NCI-H82 (cell line): ENCODE measurements at places on chromosomes 13 and 19.

GRCh38 chr19:38057959-38058690 is 151.1 kb downstream of the SIPA1L3 start:
- peak; percentile 96 for DNase-seq

DNA sequence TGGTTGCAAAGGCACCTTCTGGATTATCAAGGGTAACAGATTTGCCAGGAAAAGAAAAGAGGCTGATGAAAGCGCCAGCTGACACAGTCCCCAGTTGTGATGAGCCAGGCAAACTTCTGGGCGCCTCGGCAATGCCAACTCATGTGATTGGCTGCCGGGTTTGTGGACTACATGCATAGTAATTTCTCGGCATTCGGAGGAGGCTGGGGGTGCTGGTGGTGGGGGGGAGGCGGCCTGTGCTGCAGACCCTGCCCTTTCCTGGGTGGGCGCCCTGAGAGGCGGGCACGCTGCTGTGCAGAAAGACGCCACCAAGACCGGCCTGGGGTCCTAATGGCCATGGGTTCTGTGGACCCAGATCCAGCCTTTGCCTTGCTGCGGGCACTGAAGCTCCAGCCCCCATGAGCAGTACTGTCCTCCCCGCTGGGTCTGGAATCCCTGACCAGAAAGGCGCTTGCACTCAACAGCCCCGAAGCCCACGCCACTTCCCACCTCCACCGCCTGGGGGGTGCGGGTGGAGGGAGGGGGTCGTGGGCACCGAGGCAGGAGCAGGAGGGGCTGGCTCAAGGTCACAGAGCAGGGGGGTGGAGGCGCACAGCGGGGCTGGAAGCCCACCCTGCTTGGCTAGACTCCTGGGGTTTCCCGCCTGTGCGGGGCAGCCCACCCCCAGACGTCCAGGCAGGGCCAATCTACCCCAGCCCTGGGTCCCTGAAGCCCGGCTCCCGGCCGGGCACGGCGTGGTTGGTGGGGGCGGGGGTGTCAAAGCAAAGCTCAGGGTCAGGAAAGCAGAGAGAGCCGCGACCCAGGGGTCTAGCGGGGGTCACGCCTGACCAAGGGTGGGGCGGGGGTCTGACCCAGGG is 1.0 kb downstream of the DIRAS1 start:
- no peak for DNase-seq

DNA sequence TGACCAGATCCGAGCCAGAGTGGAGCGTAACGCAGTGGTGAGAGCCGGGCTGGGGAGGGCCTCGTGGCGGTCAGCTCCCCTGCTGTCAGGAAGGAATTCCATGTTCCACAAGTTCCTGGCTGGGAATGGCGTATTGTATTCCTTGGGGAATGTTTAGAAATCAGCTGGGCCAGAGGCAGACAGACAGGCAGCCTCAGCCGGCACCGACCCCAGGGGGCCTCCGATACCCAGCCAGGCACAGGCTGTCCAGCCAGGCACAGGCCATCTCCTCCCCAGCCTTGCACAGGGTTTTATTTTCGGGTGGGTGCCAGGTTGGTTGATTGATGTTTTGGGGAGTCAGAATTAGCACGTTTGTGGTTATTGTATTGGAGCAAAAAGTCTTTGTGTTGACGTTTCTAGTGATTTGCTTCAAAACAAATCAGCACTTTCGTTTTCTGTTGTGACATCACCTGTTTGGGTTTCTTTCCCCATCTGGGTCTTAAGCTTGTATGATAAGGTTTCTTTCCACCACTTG is 126.6 kb upstream of the MCF2L start:
- no peak for DNase-seq

DNA sequence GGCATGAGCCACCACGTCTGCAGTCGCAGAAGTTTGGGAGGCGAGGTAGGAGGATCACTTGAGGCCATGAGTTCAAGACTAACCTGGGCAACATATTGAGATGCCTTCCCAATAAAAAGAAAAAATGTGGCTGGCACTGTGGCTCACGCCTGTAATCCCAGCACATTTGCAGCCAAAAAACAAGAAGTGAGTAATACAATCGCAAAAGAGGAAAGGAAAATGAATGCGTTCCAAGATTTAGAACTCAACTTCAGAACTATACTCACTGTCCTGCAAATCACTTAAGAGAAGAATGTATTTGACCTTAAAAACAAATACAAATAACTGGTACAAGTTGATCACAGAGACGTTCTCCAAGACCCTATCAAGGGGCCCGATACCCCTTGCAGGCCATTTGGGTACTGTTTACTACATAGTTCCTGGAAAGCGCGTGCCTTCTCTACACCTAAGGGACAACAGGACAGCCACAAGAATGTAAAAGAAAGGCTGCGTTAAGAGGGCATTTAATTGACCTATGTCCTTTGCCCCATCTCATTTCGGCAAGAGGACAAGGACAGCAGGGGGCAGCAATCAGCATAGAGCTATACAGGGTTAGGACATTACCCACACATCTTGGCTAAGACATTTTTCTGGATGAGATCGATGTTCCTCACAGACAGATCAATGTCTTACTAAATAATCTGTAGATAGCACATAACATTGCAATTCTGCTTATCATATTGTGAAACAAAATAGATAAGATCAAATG is 41.3 kb downstream of the FLT3 start:
- peak; percentile 75 for DNase-seq

- DNase-seq = peak; percentile 85
Observed at GRCh38 chr13:19601749-19602725, 31.4 kb upstream of the MPHOSPH8 start.

DNA sequence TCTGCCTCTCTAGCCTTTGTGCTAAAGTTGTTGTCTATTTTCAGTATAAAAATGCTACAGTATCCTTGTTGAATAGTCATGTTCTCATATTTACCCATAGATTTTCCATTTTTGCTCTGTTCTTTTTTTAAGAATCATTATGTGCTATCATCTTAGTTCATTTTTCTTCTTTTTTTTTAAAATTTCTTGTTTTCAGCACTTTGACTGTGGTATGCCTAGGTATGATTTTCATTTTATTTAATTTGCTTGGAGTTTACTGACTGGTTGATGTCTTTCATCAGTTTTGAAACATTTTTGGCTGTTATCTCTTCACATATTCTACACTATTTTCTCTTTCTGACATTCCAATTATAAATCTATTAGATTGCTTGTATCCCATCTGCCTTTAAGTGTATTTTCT is 192.9 kb downstream of the PDS5B start:
- DNase-seq = no peak

GRCh38 chr13:98774776-98775175 is 22.3 kb upstream of the SLC15A1 start:
- no peak for DNase-seq

GRCh38 chr19:18431351-18432197 is 6.4 kb downstream of the ISYNA1 start:
- DNase-seq = no peak

DNA sequence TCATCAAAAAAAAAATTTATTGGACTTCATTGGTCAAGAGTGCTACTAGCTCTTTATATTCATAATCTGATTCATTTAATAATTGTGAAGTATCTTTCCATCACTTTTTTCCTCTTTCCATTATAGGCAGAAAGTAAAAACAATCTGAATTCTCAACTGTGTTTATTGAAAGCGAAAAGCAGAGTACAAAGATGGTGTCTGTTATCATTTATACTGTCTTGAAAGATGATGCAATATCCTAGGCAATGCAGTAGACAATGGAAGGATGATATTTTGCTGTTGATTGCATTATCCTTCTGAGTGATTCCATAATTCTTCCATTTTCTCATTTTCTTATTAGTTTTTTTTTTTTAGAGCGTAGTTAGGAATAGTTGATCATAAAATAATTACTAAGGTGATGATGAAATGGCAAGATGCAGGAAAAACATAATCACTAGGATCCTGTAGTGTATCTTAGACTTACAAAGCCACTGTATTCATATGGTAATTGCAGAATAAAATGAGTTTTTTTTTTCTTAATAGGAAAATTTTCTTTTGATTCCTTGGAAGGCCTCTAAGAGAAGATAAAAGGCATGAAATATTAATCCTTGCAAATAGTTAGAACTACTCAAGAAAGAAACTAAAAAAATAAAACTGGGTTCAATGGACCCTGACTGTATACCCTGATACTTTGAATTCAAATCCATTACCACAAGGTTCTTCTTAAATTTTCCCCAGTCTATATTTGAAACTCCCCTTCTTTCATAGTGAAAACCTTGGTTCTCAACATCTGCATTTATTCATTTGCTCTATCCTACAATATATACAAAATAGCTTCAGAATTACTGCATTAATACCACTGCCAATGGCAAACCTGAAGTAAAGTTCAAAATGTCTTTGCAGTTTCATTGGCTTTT is 11.6 kb downstream of the URI1 start:
- no peak for DNase-seq

DNA sequence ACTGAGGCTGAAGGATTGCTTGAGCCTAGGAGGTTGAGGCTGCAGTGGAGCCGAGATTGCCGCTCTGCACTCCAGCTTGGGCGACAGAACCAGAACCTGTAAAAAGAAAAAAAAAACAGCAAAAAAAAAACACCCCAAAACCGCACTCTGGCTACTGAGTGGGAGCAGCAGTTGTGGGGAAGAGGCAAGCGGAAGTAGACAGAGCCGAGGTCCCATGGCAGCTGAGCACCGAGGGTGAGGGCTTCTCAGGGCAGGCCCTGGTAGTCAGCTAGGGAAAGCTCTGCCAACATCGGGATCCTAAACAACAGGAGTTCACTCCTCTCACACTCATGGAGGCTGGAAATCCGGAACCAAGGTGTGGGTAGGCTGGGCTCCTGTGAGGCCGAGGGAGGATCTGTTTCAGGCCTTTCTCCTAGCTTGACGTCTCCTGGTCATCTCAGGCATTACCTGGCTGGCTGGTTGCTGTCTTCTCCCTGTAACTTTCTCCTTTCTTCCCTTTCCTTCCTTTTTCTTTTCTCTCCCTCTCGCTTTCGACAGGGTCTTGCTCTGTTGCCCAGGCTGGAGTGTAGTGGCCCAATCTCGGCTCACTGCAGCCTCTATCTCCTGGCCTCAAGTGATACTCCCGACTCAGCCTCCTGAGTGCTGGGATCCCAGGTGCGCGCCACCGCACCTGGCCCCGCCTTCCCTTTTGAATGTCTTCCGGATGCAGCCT is 15.8 kb upstream of the LATS2 start:
- no peak for DNase-seq

- DNase-seq = no peak
Observed at GRCh38 chr13:112974671-112975070, 5.7 kb downstream of the MCF2L start.

GRCh38 chr13:80363890-80364503 is 23.1 kb upstream of the SPRY2 start:
- DNase-seq = peak; percentile 57

DNA sequence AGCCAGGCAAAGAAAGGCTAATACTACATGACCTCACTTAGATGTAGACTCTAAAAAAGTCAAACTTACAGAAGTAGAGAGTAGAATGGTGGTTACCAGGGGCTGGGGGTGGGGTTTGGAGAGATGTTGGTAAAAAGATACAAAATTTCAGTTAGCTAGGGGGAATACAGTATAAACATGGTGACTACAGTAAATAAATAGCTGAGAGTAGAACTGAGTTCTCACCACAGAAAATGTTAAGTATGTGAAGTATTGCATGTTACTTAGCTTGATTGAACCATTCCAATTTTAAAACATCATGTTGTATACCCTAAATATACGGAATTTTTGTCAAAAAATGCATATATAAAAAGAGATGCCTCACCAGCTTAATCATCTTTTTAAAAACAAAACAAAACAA is 67.5 kb upstream of the DOCK9 start:
- no peak for DNase-seq

DNA sequence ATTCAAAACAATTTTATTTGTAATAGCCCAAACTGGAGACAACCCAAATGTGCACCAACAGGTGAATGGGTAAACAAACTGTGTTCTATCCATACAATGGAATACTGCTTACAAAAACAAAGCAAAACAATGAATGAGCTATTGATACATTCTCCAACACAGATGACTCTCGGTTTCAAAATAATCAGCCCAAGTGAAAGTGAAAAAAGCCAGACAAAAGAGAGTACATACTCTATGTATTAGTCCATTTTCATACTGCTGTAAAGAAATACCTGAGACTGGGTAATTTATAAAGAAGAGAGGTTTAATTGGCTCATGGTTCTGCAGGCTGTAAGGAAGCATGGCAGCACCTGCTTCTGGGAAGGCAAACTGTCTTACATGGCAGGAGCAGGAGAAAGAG is 65.2 kb upstream of the LRCH1 start:
- DNase-seq = no peak

DNA sequence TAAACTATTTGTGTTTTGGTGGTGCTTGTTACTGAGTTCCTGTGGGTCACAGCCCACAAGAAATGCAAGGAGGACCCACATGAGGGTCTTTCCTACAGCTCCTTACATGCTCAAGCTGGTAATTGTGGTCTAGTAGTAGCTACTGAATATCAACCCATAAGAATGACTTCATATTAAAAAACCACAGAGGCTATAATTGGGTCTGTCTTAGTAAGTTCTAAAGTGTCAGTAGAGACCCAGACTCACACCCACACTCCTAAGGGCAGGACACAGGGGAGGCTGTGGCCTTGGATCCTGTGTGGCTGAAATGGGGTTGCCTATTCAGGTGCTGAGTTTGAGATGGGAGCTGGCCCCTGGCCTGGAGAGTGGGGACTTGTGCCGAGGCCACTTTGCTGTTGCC is 19.6 kb downstream of the TFDP1 start:
- no peak for DNase-seq

DNA sequence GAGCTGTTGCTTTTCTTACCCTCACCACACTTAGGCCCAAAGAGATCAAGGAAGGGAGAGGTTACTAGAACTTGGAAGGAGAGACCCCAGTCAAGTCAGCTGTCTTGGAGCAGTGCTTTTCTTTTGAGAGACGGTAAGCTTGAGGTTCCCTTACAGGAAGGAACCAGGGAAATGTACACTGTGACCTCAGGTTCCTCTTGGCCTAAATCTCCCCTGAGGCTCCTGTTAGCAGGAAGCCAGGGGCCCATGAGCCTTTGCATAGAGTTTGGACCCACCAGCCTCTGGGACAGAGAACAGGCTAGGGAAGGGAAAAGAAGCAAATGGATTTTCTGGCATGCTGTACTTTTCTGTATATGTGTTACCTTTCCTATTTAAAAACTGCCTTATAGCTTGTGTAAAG is 5.9 kb upstream of the GPR18 start:
- DNase-seq = no peak

DNA sequence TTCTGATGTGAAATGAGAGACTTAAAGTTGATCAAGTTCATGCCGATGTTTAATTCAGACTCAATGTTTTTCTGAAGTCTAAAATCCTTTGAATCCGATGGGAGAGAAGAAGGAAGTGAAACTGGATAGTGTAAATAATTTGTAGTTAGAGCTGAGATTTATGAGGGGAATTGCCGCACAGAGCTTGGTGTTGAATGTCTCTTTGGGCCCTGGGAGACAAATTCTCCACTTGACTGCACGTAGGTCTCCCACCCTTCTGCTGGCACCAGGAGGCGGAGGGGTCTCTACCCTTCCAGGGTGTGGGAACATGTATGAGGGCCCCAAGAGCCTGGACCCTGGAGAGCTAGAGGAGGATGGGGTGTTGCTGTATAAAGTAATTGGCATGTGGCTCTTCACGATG is 140.8 kb upstream of the SERP2 start:
- no peak for DNase-seq

- DNase-seq = no peak
Observed at GRCh38 chr19:41796901-41797300, 514 bp downstream of the CEACAM3 start.
